KG1 (cell line): ENCODE measurements at places on chromosomes 12 and 14.

DNA sequence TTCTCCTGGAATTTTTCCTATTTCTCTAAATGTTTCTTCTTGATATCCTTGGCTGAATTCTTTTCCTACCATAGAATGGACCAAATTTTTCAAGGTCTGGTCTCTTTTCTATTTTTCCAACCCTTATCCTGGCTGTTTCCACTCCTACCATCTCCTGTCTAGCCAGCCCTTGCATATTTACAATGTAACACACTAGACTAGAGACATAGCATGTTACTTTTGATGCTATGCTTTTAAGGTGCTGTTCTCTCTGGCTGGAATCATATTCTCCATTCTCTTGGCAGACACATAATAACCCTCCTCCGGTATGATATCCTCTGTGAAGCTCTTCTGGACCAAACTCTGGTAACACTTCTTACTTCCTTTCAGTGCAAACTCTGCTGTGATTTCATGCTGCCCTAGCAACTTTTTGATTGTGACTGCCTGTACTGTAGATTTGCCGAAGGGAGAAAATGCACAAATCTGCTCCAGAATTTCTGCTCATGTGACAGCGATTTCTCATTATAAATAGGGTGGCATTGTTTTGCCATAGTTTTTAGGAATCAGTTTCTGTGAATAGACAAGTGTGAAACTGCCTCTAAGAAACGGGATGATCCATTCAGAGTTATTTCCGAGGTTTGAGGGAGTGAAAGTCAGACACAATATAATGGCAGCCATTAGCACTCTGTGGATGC is 284.4 kb downstream of the MDGA2 start:
- no peak for DNase-seq

DNA sequence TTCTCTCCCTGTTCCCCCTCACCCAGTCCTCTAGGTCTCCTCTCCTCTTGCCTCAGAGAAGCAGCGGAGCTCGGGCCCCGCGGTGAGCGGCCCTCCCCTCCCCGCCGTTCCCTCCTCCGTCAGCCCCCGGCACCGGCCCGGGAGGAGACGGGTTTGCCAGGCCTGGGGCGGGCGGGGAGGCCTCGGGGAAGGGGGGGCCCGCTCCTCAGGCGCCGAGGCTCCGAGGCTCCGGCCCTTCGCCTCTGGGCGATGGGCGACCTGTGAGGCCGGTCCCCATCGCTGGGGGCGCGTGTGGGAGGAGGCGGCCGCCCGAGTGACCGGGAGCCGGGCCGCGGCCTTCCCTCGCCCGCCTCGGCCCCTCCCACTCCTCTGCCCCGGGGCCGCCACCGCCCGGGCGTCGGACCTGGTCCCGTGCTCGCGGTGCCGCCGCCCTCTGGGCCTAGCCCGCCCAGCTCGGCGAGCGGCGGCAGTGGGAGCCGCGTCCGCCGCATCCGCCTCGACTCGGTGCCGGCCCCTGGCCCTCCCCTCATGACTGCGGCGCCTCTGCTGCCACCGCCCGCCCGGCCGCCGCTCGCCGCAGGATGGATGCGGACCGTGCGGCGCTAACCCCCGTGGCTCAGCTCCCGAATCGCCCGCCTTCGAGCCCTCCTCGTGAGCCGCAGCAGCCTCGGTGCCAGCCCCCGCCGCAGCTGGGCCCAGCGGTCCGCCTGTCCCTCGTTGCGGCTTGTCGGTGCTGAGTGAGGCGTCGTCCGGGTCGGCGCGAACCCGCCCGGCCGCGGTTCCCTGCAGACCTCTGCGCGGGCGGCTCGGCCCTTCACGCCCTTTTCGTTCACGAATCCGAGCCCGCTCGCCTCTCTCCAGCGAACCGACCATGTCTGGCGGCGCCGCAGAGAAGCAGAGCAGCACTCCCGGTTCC is 574 bp downstream of the WNK1 start:
- no peak for DNase-seq

GRCh38 chr12:6914947-6915788 is 788 bp downstream of the ENO2 start:
- DNase-seq, result no peak

GRCh38 chr14:50059763-50060616 is 56.4 kb downstream of the VCPKMT start:
- DNase-seq, result no peak

DNA sequence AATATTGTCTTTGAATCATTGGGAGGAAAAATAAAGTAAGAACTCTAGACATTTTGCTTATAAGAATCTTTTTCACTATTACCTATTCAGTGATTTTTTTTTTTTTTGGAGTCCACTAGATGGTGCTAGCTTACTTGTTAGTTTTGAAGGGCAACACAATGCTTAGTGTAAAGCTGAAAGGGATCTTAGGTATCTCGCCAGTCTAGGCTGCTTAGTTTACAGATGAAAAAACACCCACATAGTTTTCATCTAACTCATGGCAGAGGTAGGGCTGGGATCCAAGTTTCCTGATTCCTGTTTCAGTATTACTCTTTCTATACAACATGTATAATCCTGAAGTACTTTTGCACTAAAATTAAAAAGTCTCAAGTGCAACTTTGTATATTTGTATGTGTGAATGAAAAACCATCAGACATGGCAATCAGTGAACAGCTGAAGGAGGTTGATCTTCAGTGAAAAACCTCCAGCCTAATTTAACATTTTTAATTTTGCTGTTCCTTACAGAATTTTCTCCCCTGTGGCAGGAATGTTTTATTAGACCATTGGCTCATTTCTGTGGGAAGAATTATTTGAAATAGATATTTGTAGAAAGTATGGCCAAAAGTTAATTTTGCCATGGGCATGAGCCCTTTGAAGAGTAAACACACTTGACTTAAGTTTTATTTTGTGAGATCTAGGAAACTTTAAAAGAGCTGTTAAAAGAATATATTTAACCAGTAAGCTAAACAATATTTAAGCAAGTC is 40.7 kb downstream of the LRRIQ1 start:
- no peak for DNase-seq

DNA sequence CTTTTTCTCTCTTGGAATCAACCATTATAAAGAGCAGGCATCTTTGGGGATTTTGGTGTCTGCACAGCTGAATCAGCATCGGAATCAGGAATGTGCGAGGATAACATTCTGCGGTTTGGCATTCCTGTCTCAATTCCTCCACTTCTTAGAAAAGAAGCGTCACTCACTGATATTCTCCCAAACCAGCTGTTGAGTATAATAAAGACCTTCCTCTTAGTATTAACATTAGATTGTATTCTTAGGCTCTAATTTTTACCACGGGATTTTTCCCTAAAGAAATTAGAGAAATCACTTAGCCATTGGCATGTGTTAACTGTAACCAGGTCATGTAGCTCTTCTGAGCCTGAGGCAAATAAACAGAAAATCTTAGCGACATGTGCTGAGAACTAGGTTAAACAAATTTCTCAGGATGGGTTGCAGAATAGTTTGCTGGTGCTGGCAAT is 128.7 kb downstream of the TMX1 start:
- no peak for DNase-seq
